ENCODE measurements at places on chromosomes 13 and 19.
A peak's percentile ranks its signal among the peaks of the same experiment; 100 is the strongest.

- no peak for DNase-seq
These were observed 66.0 kb upstream of the GTF3A start for GRCh38 chr13:27358420-27358819.

GRCh38 chr13:72931311-72931710 is 127.5 kb upstream of the KLF5 start:
- DNase-seq: no peak

DNA sequence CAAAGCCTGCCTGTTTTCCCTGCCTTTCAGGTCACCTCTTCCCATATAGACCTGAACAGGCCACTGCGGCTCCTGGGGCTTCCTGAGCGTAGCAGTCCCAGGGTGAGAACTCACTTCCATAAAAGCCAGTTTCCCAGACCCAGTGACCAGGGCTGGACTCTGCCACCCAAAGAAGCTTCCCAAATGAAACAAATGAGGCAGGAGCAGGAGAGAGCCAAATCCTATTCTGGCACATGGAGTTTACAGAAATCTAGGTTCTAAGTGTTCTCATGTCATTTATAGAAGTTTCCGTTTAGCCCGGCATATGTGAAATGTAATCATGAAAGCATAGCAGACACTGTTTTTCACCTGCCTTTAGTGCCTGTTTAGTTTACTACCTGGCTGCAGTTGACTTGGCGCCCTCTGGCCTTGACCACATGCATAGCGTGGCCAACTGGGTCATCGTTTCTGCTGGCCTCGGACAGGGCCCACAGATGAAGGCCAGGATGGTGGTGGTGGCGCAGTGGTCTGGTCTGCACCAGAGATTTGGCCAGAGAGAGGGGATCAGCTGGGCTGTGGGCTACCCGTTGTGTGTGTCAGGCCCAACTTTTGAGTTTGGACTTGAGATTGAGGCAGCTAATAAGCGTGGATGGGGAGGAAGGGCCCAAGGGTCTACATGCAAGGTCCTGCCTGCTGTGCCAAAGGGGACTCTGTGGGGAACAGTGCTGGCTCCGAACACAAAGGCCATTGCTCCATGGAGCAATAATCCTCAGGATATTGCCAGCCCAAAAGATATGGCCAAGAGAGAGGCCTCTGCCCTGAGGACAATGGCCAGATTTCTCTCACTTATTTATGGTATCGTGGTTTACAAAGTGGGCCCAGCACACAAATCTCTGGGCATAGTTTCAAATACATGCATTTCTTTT is 43.3 kb downstream of the NFIX start:
- DNase-seq: no peak

- DNase-seq: no peak
These were observed 1153.7 kb downstream of the PCDH9 start for GRCh38 chr13:66076417-66076816.

DNA sequence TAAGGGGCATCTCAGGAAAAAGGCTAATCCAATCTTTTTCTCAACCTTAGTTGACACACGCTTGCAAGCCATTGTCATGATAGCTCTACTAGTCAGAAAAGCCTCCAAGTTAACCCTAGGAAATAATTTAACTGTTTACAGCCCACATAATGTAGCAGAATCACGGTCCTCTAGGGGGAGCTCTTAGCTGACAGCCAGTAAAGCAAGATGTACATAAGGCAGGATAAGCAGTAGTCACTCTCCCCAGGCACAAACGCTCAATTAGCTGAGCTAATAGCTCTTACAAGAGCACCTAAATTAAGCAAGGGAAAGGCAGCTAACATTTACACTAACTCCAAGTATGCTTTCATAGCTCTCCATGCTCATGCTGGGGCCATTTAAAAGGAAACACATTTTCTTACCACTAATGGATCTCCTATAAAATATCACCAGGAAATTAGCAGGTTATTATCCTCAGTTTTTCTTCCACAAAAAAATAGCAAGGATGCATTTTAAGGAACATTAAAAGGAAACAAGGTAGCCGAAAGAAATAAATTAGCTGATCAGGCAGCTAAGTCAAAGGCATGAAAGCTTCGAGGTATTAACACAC is 33.7 kb upstream of the ZSCAN5A start:
- no peak for DNase-seq

GRCh38 chr13:51191743-51192142 is 30.5 kb upstream of the FAM124A start:
- DNase-seq: no peak

DNA sequence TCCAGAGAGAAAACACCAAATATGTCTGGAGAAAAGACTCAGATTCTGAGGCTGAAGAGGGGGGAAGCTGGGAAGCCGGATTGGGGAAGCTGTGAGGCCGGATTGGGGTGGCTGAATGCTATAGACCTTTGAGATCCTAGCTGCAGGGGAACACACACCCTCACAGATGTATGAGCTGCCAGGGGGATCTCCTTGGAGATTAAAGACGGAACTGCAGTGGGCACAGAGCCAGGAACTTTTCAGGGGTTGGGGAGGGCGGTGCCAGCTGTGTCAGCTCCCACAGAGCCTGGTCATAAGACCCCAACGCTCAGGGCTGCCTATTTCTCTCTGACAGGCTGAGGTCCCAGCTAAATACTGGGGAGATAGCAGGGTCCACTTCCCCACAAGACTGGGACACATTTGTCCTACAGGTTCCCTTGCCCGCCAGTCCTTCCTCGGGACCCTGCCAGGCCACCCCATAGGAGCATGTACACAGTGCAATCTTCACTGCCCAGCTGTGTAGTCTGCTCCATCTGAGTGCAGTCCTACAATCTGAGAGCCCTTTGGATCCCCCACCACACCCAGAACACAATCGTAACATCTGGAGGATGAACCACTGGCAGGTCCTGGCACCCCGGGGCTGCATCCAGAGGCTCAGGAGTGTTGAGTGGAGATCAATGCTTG is 1893.9 kb downstream of the PCDH9 start:
- no peak for DNase-seq

- no peak for DNase-seq
These were observed 985 bp upstream of the KCNK6 start for GRCh38 chr19:38318660-38319059.

- DNase-seq: peak; percentile 74
These were observed at the start of gene PPFIA3 for GRCh38 chr19:49119411-49120324. Gene PPFIA3 (plus strand): TSS chr19:49119544. CDS start chr19:49127874, 8,330 bp downstream.

DNA sequence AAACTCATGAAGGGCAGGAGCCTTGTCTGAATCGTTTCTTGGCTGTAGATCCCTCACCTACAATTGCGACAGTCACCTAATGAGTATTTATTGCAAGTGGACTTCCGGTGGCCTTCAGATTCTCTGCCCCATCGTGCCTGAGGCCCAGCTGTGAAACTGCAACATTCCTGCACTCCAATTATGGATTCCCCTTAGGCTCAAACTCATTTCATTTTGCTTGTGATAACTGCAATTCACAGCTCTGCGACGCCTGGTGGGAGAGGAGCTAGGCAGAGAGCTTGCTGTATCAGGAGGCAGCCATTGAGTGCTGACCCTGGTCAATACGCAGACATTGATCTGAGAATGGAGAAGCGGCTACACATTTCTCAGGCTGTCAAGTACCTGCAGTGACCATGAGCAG is 59.0 kb downstream of the CCDC70 start:
- DNase-seq: no peak
